ENCODE measurements at places on chromosomes 2 and 18.

- no peak for DNase-seq
Observed at GRCh38 chr2:88160517-88160916, 9.6 kb upstream of the THNSL2 start.

GRCh38 chr2:54435325-54436226 is 20.6 kb upstream of the SPTBN1 start:
- no peak for DNase-seq

- DNase-seq = no peak
Observed at GRCh38 chr2:26059542-26059941, 25.7 kb downstream of the RAB10 start.

DNA sequence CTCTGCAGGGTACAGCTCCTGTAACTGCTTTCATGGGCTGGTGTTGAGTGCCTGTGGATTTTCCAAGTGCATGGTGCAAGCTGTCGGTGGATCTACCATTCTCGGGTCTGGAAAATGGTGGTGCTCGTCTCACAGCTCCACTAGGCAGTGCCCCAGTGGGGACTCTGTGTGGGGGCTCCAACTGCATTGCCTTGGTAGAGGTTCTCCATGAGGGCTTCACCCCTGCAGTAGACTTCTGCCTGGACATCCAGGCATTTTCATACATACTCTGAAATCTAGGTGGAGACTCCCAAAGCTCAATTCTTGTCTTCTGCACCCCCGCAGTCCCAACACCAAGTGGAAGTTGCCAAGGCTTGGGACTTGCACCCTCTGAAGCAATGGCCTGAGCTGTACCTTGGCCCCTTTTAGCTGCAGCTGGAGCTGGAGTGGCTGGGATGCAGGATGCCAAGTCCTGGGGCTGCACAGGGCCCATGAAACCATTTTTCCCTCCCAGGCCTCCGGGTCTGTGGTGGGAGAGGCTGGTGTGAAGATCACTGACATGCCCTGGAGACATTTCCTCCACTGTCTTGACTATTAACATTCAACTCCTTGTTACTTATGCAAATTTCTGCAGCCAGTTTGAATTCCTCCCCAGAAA is 41.6 kb downstream of the EDAR start:
- DNase-seq = no peak

DNA sequence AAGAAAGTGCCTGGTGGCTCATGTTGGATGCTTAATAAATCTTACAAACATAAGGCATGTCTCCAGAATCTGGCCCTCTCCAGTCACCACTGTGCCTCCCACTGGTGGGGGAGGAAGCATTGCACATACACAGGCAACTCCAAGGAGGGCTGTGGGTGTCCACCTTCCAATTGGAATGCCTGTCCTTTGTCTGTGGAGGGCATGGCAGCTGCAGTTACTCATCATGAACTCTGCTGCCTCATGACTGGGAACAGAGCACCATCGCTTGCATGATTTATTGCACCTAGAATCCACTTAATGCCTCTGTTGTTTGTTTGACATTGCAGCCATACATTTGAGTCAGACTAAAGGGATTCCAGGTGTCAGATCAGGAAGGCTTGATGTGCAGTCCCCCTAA is 278.9 kb downstream of the PRKCE start:
- DNase-seq = no peak

DNA sequence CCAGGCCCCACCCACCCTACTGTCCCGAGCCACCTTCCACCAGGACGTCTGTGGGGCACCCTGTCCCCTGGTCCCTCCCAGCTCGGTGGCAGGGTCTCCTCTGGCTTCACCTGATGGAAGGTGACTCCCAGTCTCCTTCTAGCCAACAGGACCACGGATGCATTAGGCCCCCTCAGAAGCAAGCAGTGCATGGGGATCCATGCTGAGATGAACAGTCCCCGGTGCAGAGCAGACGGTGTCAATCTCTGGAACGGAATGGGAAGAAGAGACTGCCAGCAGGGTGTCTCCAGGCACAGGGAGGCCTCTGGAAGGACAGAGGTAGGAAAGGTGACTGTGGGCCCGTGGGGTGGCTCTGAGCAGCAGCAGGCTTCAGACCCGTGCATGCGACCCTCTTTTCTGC is 65.2 kb upstream of the FZD7 start:
- DNase-seq = no peak

DNA sequence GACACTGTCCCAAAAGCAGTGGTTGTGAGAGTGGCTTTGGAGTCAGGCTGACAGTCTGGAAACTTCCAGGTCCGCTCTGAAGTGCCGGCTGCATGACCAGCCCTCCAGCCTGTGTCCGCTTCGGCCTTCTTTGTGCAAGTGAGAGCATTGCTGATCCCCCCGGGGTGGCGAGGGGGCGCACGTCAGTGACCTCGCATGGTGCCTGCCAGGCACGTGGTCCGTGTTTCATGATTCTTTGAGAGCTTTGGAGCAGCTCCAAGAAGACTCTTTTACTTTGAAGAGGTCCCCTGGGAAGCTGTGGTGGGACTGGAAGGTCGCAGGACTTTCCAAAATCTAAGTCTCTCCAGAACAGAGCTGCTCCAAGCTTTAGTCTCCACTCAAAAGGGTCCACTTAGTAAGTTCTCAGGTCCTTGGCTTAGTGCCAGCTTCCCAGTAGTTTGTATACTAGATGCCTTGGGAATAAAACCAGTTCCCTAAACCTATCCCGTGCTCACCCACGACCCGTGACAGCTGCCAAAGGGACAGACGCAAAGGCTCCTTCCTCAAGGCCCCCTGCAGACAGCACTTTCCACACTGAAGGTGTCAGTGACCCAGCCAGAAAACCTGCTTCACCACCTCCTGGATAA is 68.8 kb downstream of the ADI1 start:
- peak; percentile 16 for DNase-seq

DNA sequence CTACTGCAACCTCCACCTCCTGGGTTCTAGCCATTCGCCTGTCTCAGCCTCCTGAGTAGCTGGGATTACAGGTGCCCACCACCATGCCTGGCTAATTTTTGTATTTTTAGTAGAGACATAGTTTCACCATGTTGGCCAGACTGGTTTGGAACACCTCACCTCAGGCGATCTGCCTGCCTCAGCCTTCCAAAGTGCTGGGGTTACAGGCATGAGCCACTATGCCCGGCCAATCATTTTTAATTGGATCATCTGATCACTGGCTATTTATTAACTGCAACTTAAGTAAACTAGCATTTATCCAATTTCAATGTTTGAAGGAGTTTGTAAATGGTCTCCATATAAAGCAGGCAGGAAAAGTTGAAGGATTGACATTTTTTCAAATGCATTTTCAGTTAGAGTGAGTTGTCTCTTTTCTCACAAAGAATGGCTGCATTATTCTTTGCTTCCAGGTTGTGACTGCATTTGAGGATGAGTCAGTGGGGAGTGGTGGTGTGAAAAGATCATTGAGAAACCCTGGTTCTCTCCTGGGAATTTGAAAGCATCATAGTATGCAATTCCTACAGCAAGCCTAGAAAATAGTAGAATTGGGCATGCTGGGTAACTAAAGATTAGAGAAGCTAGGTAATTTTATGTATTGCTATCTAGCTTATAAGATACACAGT is 431.1 kb upstream of the ZEB2 start:
- no peak for DNase-seq

GRCh38 chr2:207835805-207836204 is 66.1 kb upstream of the FZD5 start:
- DNase-seq = no peak

DNA sequence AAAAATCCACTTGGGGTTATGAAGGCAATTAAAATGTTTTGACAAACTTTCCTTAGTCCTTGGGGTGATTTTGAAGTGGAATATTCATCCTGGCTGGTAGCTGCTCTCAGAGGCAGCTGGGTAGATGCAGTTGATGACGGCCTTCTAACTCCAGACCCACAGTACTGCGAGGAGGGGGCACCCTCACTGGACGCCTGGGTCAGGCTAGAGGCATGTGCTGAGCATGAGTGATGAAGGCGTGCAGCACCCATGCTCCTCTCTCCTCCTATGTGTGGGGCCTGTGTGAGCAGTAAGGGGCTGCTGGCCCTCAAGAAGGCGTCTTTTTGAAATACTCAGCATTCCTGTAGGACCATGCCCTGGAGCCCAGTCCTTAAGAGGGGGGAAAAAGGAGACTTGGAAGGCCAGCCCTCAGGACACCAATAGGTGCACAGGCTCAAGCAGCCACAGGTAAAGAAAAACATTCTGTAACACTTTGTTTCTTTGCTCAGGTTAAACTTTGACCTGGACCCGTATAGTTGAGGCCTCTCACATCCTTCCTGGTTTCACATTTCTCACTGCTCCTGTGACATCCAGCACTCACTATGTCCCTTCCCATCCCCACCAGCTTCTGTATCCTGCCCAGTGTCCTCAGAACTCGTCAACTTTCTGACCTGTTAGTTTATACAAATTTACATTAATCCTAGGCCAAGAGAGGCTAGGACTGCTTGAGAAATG is 64.4 kb downstream of the CD8B2 start:
- DNase-seq = no peak

DNA sequence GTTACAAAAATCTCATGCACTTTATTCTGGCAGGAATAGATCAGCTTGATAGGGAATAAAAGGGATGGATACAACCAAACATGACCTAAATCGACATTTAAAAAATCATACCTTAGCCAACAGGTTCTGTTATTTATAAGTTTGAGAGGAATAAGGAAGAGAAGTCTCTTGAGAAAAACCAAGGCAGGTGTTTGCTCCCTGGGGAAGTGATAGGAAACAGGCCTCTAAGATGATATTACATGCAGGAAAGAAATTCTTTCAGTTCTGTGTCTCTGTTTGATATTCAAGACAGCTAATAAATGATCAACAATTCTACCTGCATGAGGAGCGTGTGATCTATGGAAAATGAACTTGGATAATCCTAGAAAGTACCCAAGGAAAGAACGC is 184.8 kb upstream of the ZEB2 start:
- DNase-seq = no peak

DNA sequence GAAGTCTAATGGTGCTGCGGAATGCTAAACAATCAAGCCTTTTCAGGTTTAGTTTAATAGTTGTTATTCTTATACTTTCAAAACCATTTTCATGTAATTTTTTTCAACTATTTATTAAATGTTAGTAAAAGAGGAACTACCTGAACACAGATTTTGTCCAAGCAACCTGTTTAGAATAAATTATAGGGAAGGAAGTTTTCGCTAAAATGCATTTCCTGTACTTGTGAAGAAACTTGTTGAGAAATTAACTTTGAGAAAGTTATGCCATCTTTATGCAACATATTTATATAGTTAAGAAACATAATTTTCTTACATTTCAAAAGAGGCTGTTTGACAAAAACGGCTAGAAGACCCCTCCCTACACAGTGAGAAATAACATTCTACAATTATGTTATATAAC is 16.6 kb downstream of the MAP4K4 start:
- DNase-seq = no peak

DNA sequence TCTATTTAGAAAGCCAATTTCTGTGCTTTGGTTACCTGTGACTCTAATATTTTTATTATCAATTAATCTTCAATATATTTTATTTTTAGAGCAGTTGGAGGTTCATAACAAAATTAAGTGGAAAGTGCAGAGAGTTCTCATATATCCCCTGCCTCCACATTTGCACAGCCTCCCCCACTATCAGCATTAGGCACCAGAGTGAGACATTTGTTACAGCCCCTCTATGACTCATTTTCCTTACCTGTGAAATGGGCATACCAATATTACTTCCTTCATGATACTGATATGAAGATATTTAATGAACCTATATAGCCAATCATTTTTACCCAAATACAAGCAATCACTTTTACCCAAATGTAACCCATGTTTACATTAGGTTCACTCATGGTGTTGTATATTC is 34.0 kb upstream of the CYTIP start:
- no peak for DNase-seq

GRCh38 chr18:8411492-8411891 is 197.7 kb upstream of the RAB12 start:
- no peak for DNase-seq

- no peak for DNase-seq
Observed at GRCh38 chr2:64610316-64610855, 43.3 kb downstream of the SERTAD2 start.

All from NCI-H1694 (cell line).